ENCODE measurements at places on chromosomes 3 and 15. TPM values are rescaled to one million over a fixed set of nuclear protein-coding genes. Genes with fewer than 3 reads are reported as not detected.
A peak's percentile ranks its signal among the peaks of the same experiment; 100 is the strongest.

The EPHB1 gene
- 1.3 TPM for total RNA-seq

DNA sequence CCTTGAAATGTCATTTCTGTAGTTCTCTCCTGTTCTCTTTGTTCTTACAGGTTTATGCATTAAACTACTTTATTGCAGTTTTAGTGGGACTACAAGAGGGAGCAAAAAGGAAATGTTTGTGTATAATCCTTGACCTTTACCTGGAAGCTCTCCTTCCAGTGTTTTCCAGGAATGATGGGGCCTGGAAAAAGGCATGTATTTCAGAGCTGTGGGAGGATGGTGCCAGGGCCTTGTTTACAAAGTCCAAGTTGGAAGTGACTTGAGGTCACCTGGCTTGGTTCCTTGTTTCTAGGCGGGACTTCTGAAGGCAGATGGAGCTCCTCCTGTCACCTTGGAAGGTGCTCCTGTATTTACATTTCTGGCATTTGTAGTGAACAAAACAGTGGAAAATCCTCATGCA, 15.1 kb downstream of the ACVR2B start:
- H3K27ac ChIP-seq, result peak overlapping the region; percentile 45
- H3K27me3 ChIP-seq, result no peaks in the 10 kb centered on the region
- H3K4me3 ChIP-seq, result no peak overlapping the region
- H3K4me1 ChIP-seq, result peaks cover 44% of the 10 kb centered on the region
- H3K36me3 ChIP-seq, result no peaks in the 10 kb centered on the region
- DNase-seq, result peak; percentile 80

- no peak for DNase-seq
- no peaks in the 10 kb centered on the region for H3K27me3 ChIP-seq
- H3K36me3 ChIP-seq, result no peaks in the 10 kb centered on the region
These were observed 264.3 kb upstream of the DNAJC19 start for GRCh38 chr3:181253796-181254195.

The CA12 gene
- 25.7 TPM for total RNA-seq

DNA sequence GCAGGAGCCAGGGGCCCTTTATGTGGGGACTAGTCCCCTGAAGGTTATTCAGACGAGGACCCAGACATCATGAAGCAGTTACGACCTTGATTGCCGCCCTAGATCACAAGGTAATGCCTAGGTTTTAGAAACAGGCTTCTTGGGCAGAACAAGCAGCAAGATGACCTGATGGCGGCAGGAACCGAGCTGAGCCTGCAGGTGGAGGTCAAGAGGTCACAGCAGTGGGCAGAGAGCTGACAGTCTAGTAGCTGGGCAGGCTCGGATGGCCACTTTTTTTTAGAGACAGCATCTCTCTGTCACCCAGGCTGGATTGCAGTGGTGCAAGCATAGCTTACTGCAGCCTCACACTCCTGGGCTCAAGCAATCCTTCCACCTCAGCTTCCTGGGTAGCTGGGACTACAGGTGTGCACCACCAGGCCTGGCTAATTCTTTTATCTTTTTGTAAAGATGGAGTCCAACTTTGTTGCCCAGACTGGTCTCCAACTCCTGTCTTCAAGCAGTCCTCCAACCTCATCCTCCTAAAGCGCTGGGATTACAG, 83.5 kb upstream of the ABHD17C start:
- no peak overlapping the region for H3K27ac ChIP-seq
- H3K4me1 ChIP-seq, result peaks cover 25% of the 10 kb centered on the region
- H3K36me3 ChIP-seq, result no peaks in the 10 kb centered on the region
- DNase-seq, result no peak
- H3K4me3 ChIP-seq, result no peak overlapping the region

The LIPC gene
- total RNA-seq, result 2.3 TPM

- no peak overlapping the region for H3K4me3 ChIP-seq
- no peaks in the 10 kb centered on the region for H3K36me3 ChIP-seq
- no peak for DNase-seq
- H3K4me1 ChIP-seq, result no peaks in the 10 kb centered on the region
- H3K27me3 ChIP-seq, result no peaks in the 10 kb centered on the region
- no peak overlapping the region for H3K27ac ChIP-seq
These were observed 534.7 kb upstream of the CBLB start for GRCh38 chr3:106403371-106404145.

The TUSC7 gene
- total RNA-seq, result not detected

DNA sequence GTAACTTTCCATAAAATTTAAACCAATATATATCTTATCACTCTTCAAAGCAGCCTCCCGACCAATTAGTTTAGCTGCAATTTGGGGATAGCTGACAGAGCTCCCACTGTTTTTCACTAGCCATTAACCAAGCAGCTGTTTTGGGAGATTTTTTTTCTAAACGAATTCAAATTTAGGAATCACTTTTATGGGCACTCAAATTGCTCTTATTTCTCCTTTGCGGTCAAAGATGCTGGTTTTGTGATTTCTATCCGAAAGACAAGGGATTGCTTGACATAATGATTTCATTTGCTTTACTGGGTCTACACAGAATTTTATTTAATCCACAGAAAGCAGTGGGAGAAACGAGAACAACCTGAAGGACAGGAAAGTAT, 505.7 kb upstream of the IL12A start:
- no peaks in the 10 kb centered on the region for H3K36me3 ChIP-seq
- no peak for DNase-seq

All from body of pancreas (tissue), 4 donors.